ENCODE measurements at places on chromosomes 16 and 17. TPM values are rescaled to one million over a fixed set of nuclear protein-coding genes. Genes with fewer than 3 reads are reported as not detected.

Gene SYCE1L
- total RNA-seq = 0.09 TPM

Gene SPATA22
- total RNA-seq = not detected

Gene ZNRF1
- 14.5 TPM for total RNA-seq

Gene C17orf75
- 18.0 TPM for total RNA-seq

Gene AXIN2
- 8.0 TPM for total RNA-seq

All from fibroblast of the aortic adventitia (primary cell).